CD4-positive, alpha-beta T cell treated with Interleukin-6 at 100 ng/mL for 8 hours (primary cell): ENCODE measurements at places on chromosomes 6 and 20.

GRCh38 chr6:163260911-163261310, 153.6 kb upstream of the QKI start:
- no peak for DNase-seq

DNA sequence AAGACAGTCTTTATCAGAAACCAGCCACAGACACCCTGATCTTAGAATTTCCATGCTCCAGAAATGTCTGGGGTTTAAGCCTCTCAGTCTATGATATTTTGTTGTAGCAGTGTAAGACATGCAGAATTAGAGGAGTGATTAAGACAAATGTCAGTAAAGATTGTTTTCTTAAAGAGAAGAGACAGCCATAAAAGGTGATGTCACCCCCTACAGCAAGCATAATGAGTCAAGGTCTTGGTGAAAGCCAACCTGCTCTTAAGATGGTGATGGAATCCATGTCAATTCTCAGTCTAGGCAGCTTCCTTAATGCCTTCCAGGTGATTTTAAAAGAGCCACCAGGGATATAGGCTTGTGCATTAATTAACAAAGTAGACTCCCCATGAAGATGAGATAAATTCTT, 849.9 kb upstream of the EPHA7 start:
- DNase-seq: no peak

DNA sequence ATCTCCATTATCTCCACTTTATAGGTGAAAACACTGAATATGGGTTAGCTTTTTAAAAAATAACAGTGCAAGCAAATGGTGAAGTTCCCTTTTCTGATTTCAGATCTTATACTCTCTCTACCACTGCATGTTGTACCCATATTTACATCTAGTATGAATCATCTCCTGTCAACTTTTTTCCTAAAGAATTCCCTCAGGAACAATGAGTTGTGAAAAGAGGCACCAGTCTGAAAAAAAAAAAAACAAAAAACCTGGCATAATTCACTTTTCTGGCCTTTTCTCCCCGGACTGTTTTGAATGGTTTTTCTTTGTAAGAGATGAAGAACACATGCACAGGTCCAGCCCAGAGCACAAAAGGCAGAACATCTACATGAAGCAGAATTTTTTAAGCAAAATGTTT, 596.0 kb downstream of the COL12A1 start:
- no peak for DNase-seq

GRCh38 chr6:108476376-108476775, 84.3 kb upstream of the FOXO3 start:
- no peak for DNase-seq

GRCh38 chr20:2740702-2741101, 48.1 kb downstream of the EBF4 start:
- no peak for DNase-seq

DNA sequence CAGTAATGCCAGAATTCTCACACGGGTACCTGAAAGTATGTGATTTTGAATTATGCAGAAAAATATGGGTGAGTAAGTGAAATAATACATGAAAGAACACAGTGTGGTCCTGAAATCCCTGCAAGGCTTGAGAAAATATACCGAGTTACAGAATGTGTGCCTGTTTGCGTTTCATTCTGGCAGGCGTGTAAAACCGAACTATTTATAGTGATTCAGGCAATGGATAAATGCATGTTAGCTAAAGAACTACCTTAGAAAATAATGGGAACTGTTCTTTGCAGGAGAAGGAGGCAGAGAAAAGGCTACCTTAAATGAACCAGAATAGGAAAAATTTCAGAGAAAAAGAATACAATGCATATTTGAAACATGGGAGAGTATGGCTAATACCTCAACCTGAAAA, 145.8 kb upstream of the KCNQ5 start:
- DNase-seq: no peak

DNA sequence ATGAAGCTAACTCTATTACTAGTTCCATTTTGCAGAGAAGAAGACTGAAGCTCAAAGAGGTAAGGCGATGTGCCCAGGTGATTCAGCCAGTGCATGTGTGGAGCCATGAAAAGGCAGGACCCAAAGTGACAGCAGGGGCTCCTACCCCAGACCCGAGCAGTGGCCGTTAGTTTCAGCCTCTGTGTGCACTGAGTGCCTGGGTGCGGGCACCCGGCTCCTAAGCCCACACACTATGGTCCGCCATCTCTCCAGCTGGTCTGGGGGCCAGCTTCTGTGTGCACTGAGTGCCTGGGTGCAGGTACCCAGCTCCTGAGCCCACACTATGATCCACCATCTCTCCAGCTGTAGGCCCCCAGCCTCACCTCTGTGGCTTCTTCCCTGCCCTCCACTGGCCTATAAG, 123.5 kb upstream of the CST7 start:
- no peak for DNase-seq

DNA sequence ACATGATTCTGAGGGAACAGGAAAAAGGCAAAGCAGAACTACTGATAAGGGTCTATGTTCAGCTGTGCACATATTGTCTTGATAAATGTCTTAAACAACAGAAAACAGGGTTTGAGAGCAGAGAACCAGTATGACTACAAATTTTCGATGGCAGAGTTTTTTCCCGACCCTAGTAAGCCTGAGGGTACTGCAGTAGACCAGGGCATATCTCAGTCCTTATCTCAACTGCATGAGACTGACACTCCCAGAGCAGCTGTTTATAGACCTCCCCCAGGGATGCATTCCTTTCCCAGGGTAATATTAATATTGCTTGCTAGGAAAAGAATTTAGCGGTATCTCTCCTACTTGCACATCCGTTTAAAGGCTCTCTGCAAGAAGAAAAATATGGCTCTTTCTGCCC, 1176.8 kb upstream of the ADGRB3 start:
- DNase-seq: no peak

DNA sequence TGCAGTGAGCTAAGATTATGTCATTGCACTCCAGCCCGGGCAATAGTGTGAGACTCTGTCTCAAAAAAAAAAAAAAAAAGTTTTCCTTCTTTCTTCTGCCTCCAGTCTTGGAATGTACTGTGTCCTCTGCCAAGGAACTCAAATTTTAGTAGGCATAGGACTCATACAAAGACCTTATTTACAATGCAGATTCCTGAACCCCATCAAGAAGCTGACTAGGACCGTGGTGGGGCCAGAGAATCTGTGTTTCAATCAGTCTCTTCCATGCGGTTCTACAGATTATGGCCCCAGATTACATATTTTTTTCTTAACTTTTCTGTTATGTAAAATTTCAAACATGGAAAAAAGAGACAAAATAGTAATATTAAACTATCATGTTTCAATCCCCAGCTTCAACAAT, 29.8 kb upstream of the PIM1 start:
- no peak for DNase-seq

DNA sequence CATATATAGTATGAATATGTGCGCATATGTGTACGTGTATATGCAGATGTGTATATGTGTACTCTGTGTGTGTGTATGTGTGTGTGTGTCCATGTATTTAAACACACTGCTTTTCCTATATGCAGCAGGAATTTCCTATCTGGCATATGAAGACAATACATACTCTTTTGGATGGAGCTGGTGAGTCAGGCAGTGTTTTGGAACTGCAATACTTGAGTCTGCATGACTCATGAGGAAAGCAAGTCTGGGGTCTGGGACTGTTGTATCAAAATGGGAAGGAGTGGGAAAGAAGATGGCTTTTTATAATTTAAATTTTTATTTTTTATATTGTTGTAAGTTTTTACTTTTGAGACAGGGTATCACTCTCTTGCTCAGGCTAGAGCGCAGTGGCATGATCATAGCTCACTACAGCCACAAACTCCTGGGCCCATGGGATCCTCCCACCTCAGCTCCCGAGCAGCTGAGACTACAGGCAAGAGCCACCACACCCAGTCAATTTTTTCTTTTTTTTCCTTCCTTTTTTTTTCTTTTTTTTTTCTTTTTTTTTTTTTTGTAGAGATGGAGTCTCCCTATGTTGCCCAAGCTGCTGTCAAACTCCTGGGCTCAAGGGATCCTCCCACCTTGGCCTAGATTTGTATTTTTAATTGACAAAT, 72.2 kb downstream of the ATXN1 start:
- no peak for DNase-seq

DNA sequence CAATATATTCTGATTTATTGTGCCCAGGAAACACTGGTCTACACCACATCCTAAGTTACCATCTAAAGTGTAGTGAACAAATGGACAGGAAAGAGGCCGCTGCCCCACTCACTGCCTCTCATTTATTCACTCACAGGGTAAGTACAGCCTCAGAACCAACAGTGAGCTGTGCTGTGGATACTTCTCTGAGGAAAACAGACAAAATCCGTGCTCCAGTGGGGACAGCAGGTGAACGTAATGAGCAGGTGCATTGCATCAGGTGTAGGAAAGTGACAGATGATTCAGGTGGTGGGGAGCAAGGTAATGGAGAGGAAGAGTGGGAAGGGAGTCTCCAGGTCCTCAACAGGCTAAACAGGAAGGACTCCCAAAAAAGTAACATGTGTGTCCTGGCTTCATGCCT, 8.4 kb upstream of the ULBP2 start:
- DNase-seq: no peak

GRCh38 chr20:52539891-52540290, 348.3 kb upstream of the ZFP64 start:
- no peak for DNase-seq

- no peak for DNase-seq
Measured at GRCh38 chr6:46380152-46380807, 111.0 kb downstream of the RCAN2 start.

DNA sequence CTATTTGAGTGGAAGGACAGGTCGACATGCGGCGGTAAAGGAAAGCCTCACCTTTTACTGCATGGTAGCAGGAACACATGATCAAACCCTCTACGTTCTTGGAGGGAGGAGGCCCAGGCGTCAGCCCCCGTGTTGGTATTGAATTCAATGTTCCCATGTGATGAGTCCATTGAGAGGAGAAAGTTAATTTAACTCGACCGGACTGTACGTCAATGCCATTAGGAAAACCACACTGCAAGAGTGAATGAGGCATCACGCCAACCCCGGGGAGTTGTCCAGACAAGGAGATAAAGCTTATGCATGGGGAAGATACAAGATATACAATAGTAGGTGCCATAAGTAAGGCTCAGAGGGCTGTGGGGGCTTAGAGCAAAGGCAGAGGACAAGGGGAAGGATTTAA, 213.9 kb upstream of the ECI2 start:
- no peak for DNase-seq

DNA sequence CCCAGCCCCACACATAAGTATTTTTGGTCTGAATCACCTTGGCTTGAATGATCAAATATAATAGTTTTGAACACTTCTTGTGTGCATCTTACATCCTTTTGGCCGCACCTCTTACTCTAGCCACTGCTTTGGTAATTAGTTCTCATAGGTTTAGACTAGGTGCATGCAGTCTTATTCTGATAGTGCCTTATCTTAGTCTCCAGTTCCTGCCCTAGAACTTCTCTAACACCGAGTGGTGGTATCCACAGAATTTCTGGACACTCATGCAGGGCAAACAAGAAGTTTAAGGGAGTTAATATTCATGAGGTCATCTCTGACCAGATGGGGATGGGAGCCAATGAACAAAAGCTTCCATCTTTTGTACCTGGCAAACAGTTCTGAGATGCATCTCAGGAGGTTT, 77.5 kb upstream of the AKIRIN2 start:
- DNase-seq: no peak

DNA sequence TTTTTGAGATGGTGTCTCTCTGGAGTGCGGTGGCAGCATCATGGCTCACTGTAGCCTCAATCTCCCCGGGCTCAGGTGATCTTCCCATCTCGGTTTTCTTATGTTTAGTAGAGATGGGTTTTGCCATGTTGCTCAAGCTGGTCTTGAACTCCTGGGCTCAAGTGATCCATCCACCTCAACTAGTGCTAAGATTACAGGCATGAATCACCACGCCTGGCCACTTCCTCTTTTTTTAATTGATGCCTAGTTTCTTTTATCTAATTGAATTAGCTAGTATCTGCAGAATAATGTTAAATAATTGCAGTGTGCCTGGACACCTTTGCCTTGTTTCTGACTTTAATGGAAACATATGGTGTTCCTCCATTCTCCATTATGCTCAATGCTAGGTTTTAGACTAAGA, 38.4 kb upstream of the SLC22A16 start:
- DNase-seq: no peak

DNA sequence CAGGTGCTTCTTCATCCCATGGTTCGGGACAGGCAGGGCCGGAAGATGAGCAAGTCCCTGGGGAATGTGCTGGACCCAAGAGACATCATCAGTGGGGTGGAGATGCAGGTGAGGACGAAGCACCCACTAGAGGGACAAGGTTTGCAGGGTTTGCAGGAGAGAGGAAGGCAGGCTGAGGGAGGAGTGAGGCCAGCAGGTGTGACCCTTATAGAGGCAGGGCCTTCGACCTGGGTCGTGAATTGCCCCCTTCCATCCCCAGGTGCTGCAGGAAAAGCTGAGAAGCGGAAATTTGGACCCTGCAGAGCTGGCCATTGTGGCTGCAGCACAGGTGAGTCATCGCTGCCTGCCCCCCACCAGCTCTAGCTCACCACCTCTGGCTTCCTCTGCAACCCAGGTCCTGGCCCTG, 8.4 kb downstream of the VARS2 start:
- DNase-seq: no peak

GRCh38 chr6:39593646-39594045, 131.6 kb downstream of the KIF6 start:
- DNase-seq: no peak

GRCh38 chr6:140494321-140495108, 1120.1 kb upstream of the CITED2 start:
- no peak for DNase-seq

GRCh38 chr6:14142063-14142450, 24.5 kb downstream of the CD83 start:
- DNase-seq: no peak

DNA sequence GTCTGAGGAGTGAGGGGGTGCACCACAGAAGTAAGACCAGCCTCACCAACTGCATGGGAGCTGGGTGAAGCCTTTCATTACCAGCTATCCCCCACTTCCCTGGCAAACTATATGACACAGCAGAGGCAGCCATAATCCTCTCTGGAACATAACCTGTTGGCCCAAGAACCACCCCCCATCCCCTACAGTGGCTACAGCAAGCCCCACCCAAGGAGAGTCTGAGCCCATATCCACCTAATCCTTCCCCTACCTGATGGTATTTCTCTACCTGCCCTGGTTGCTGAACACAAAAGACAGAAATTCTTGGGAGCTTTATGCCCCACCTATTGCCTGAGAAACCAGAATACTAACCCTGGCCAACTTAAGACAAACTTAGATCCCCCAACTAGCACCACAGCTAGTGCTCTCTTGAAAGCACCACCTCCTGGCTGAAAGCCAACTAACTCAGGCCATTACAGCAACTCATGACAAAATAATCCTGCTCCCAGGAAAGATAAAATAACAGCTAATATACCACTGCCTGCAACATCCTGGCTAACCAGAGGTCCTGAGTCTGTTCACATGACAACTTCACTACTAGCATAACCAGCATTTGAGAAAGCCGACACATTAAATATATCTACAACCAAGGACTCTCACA, 11.2 kb downstream of the RNGTT start:
- no peak for DNase-seq

- no peak for DNase-seq
Measured at GRCh38 chr20:62344782-62345181, 22.3 kb downstream of the LAMA5 start.

GRCh38 chr20:47661714-47662113, 123.6 kb downstream of the SULF2 start:
- no peak for DNase-seq

- no peak for DNase-seq
Measured at GRCh38 chr6:135141728-135142127, 39.4 kb upstream of the MYB start.
